ENCODE measurements at places on chromosomes 2 and 18.

- no peak for DNase-seq
Measured at GRCh38 chr2:9145109-9145751, 61.4 kb upstream of the ASAP2 start.

- DNase-seq = no peak
Measured at GRCh38 chr2:159053161-159054031, 85.0 kb downstream of the TANC1 start.

DNA sequence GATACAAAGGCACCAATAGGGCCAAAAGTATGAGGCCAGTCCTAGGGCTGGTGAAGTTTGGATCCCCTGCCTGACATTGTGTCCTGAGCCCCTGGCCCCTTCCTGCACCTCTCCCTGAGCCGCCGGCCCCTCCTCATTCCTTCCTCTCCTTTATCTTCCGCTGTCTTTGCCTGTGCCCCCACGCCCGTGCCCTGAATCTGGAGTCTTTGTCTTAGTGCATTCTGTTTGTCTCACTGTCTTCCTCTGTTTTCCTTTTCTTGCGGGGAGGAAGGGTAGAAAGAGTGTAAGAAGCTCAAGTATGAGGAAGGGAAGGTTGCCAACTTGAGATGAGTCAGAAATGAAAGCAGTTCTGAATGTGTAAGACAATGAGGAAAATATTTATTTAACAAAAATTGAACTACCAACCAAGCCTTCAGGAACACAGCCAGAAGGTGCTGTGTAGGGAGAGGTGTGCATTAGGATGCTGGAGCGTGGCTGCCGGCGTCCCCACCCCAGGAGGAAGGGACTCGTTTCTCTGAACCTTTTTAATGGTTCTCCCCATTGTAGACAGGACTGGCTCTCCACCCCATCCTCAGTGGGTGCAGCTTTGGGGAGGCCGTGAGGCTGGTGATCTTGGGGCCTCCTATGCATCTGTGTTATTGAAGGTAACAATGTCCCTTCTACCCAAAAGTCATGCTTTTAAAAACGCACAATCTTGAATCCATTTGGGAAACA is 133.1 kb downstream of the NEDD4L start:
- DNase-seq = no peak

- no peak for DNase-seq
Measured at GRCh38 chr2:164896634-164897355, 55.2 kb upstream of the COBLL1 start.

- no peak for DNase-seq
Measured at GRCh38 chr2:32559136-32559535, 68.7 kb upstream of the TTC27 start.

GRCh38 chr2:232308986-232309385 is 69.6 kb upstream of the ALPP start:
- DNase-seq = no peak
